Stimulated activated CD8-positive, alpha-beta memory T cell treated with anti-CD3 and anti-CD28 coated beads, Interleukin-2, amount 100 ng/mL, for 1 hour (primary cell): ENCODE measurements at places on chromosomes 7 and 10.

GRCh38 chr10:93515071-93516005, 18.9 kb downstream of the CEP55 start:
- no peak for DNase-seq

DNA sequence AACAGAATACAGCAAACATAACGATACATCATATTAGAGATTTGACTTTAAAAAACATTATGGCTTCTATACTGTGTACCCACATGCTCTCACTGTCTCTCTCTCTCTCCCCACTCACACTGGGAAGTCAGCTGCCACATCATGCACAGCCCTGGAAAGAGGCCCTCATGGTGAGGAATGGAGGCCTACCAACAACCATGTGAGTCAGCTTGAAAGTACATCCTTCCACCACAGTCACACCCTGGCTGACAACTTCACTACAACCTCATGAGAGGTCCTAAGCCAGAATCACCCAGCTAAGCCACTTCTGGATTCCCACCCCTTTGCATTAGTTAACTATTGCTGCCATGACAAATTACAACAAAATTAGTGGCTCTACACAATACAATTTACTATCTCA, 23.3 kb upstream of the GPR22 start:
- no peak for DNase-seq

GRCh38 chr7:29113384-29114102, 32.8 kb downstream of the CPVL start:
- DNase-seq = no peak

- DNase-seq = no peak
Observed at GRCh38 chr7:73426016-73426415, 7.6 kb upstream of the FZD9 start.

DNA sequence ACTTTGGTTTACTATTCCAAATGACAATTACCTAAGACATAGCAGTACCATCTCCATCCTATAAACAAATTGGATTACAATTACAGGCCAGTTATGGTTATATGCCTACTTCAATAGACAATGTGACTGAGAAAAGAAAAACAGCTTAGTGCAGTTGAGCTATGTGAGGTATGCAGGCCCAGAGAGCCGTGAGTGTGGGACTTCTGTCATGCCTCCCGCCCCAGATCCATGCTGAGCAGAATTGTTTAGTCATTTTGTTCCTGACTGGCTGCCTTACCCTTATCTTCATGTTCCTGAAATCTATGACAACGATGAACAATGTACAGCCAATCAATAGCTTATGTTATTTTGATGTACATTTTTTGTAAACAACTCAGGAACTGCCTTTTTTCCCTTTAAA, 21.7 kb downstream of the LARP4B start:
- no peak for DNase-seq

DNA sequence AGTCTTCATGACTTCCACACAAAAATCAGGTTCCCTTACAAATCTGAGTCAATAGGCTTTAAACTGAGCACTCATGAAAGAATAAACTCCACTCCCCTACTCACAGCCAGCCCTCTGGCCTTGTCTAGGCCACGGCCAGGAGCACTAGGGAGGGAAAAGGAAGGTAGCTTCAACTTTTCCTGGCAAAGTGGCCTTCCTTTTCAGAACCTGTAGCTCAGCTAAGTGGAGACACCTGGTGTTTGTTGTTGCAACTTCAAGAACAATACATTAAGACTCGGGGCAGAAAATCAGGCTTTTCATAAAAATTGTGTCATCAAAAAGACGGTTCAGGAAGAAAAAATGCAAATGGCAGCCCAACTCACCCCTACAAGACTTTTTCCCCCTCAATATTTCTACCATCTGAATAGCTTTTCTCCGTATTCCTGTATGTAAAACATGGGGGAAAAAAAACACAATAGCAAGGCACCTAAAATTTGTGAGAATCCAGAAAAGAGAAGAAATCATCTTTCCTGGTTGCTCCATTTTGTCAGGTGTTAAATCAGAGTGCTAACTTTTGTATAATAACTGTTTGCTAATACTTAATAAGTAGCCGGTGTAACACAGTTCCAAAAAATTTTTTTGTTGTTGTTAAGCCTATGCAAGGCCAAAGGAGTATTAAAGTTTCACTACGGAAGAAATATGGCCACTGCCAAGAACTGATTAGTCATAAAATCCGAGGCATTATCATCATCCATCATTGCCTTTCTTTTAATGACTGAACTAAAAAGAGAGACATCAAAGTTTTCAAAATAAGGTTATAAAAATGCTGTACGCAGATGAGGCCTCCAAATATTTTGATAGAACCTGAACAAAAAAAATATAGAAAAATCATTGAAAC, 66.2 kb upstream of the ARID5B start:
- no peak for DNase-seq
